ENCODE measurements at places on chromosomes 7 and 10. TPM values are rescaled to one million over a fixed set of nuclear protein-coding genes. Genes with fewer than 3 reads are reported as not detected.

The ZMIZ1 gene
- 11.5 TPM for total RNA-seq

The SFTPD gene
- total RNA-seq: not detected

The MBL2 gene
- total RNA-seq: not detected

The NPTX2 gene
- total RNA-seq: 3.1 TPM

The RBP3 gene
- total RNA-seq: not detected

The IL6 gene
- not detected for total RNA-seq

Data from skeletal muscle tissue (tissue), 5 donors.